ENCODE measurements at places on chromosomes 5 and 9.

DNA sequence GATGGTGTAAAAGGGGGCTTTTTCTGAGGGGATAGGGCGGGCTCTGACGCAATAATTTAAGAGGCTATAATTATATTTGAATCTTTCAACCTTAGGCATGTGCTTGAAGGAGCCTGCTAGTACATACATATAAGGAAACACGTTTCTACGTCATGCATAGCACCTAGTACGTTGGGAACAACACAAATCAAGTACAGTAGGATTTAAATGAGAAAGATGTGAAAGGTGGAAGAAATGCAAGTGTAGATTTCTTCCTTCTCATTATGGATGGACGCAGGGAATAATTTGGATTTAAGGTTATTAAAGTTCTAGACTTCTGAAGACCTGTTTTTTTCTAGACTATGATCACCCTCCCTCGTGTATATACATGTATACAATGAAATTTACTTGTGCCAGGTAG lies 927 bp upstream of the CDO1 start:
- DNase-seq, result no peak

- DNase-seq, result no peak
These were observed 94.8 kb downstream of the DCP2 start for GRCh38 chr5:113071401-113071800.

GRCh38 chr9:5945112-5945511 lies 54.4 kb downstream of the MLANA start:
- DNase-seq, result no peak

GRCh38 chr5:26622947-26623346 lies 415.4 kb downstream of the CDH9 start:
- DNase-seq, result no peak

DNA sequence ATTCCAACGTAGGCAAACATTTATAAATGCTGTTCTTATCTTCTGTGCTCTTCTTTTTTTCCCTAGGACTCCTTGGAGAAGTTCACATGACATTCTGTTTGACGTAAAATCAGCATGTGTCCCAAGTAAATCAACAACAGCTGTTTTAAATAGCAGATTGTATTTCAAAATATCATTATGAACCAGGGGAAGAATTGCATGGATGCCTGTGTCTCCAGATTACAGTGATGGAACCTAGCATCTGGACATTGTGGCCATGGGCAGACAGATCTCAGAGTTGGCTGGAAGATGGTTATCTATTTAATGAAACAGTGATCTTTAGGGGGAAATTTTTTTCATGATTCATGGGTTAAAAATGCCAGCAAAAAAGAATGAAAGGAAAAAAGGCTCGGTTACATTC lies 222.0 kb downstream of the MAN2A1 start:
- no peak for DNase-seq

DNA sequence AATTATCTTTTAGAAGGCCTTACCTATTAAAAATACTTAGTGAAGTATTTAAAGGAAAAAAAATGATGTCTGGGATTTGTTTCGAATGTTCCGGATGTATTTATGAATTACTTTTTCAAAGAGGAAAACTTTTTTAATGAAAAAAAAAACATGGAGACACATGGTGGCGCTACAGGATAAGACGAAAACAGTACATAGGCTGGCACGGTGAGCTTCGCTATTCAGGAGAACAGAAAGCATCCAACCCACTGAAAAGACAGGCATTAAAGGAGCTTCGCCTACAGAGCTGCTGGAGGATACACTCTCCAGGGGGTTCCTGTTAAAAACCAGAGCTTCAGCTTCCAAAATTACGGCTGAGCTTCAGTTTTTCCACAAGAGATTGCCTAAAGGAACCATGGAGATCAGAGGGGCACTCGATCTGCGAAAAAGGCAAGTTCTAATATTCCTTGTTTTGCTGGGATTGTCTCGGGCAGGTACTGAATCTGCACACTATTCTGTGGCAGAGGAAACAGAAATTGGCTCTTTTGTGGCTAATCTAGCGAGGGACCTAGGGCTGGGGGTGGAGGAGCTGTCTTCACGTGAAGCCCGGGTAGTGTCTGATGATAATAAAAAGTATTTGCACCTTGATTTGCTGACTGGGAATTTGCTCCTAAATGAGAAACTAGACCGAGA lies at the start of gene PCDHB14:
PCDHB14 (plus strand) TSS at position 232 of the 672 bp plus-strand sequence; CDS start at position 395, 163 bp downstream.
- DNase-seq, result no peak

DNA sequence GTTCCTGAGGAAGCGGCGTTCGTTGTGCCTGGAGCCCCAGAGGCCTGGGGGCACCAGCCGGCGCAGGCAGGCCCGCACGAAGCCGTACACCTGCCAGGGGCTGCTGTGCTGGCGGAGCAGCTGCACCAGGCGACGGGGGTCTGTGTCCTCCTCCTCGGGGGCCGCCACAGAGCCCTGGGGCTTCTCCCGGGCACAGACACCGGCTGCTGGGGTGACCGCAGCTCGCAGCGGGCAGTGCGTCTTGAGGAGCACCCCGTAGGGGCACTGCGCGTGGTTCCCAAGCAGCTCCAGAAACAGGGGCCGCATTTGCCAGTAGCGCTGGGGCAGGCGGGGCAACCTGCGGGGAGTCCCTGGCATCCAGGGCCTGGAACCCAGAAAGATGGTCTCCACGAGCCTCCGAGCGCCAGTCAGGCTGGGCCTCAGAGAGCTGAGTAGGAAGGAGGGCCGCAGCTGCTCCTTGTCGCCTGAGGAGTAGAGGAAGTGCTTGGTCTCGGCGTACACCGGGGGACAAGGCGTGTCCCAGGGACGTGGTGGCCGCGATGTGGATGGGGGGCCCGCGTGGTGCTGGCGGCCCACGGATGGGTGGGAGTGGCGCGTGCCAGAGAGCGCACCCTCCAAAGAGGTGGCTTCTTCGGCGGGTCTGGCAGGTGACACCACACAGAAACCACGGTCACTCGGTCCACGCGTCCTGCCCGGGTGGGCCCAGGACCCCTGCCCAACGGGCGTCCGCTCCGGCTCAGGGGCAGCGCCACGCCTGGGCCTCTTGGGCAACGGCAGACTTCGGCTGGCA lies 1.3 kb downstream of the TERT start:
- no peak for DNase-seq

DNA sequence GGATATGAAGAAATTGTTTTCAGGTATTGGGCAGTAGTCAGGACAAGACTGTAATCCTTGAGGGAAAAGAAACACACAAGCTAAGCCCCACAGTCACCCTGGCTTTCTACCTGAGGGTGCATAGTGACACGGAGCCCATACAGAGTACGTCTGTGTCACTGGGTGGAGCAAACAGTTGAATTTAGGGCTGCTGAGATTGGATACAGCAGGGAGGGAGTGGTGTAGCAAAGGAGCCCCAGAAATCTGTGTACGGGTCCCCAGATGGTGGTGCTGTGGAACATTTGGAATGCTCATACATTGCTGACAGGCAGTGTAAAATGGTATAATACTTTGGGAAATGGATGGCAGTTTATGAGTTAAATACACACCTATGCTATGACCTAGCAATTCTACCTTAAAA lies 5.1 kb downstream of the TRMT10B start:
- DNase-seq, result no peak

- DNase-seq, result no peak
These were observed 104.7 kb downstream of the FOCAD start for GRCh38 chr9:20788526-20789451.

DNA sequence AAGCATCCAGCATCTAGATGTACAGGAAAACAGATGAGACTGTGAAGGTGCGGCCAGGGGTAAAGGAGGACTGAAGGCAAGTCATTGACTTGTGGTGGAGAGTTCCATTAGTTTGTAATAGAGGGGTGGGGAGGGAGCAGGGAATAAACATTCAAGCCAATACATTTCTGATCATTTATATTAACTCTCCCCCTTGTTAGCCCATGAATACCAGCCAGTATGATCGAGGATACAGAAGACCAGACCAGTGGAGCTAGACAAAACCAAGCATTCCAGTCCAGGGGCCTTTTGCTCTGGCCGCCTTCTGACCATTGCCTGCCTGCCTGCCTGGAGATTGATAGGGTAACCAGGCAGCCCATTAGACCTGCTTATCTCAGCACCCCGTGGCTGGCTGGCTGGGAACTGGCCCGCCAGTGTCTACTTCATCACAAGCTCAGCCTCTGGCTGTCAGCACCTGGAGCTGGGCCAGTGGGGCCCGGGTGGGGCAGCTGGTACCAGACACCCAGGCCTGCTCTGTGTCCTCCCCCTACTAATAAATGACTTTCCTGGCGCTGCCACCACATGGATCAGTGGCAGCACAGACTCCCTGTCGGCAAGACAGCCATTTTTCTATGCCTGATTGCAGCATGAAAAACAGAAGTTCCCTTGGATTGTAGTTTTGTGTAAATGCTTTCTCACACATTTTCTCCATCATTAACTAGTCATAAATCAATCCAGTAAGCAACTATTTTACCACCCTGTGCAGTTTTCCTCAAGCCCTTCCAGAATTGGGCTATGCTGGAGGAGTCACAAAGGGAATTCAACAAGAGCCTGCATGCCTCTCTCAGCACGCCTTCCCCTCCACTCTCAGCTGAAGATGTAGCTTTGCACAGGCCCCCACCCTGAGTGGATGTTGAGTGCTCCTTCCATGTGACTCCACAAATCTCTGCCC lies 181.3 kb downstream of the SNCAIP start:
- DNase-seq, result no peak

GRCh38 chr5:593511-593910 lies 18.6 kb upstream of the CEP72 start:
- DNase-seq, result no peak

DNA sequence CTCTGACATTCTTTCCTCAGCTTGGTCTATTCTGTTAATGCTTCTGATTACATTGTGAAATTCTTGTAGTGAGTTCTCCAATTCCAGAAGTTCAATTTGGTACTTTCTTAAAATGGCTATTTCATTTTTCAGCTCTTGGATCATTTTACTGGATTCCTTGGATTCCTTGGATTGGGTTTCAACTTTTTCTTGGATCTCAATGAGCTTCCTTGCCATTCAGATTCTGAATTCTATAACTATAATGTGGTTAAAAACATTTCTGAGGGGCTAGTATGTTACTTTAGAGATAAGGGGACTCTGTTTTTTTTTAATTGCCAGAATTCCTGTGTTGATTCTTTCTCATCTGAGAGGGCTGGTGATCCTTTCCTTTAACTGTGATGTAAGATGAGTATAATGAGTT lies 136.4 kb downstream of the MCTP1 start:
- DNase-seq, result no peak

GRCh38 chr9:81522716-81523551 lies 166.4 kb downstream of the TLE1 start:
- DNase-seq, result no peak

GRCh38 chr9:132365986-132366385 lies 11.2 kb upstream of the SETX start:
- DNase-seq, result no peak

GRCh38 chr9:127587966-127588365 lies 24.1 kb upstream of the STXBP1 start:
- DNase-seq, result no peak

GRCh38 chr9:83431101-83432060 lies 106.8 kb downstream of the FRMD3 start:
- DNase-seq, result no peak

- DNase-seq, result no peak
These were observed 714.5 kb downstream of the EFNA5 start for GRCh38 chr5:106956187-106956586.

- DNase-seq, result peak; percentile 71
These were observed 42.8 kb downstream of the SNX30 start for GRCh38 chr9:112793213-112793810.

GRCh38 chr5:75156585-75156984 lies 80.1 kb downstream of the ANKRD31 start:
- no peak for DNase-seq

DNA sequence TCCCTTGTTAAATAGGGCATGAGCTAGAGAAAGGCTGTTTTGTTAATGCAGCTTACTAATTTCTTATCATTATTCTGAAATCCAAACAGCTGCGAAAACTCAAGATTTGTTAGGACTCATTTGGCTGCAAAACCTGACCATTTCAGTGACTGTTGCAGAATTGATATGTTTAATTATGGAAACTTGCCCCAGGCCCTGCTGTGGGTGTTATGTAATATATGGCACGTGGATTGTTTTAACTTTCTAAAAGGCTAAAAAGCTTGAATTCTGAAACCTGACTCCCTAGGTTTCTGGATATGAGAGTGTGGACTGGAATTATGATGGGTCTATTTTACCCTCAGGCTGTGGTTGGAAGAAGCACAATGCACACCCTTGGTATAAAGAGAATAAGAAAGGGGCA lies 4.4 kb downstream of the IL9 start:
- no peak for DNase-seq

DNA sequence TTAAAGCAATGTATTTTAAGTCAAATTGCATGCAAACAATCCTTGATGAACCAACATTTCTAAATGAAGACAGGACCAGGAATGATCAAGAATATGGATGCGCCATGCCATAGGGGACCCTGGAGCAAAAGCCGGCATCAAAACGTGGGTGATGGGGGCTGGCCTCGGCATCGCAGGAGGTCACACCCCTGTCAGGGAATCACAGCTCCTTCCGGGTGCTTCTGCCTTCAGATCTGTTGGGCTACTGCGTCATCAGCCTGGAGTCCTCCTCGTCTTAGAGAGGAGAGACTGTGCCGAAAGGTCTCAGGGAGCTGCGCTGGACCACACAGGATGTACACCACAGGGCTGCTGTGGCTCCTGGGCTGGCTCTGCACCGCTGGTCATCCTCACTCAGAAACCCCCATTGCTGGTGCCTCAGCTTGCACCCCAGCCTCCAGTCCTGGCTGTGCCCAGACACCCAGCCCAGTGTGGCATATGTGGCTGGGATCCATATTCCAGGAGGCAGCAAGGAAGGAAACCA lies 152.9 kb upstream of the PPP1R26 start:
- no peak for DNase-seq

- DNase-seq, result no peak
These were observed 598.3 kb downstream of the EFNA5 start for GRCh38 chr5:107072440-107072839.

DNA sequence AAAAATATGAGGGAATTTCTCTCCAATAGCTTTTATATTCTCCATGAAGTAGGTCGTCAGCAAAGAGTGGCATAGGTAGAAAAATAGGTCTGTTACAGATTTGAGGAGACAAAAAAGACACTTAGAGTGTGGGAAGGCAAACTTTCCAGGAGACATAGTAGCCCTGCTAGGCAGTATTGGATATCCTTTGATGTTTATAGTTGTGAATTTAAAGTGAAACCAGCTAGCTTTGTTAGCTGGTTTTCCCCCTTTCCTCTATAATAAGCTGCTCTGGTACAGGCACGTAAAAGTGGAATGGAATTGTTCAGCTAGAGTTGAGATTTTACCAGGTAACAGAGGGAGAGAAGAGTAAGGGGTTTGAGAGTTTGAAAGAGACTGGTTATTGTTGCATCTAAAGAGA lies 17.1 kb upstream of the APC start:
- DNase-seq, result no peak

DNA sequence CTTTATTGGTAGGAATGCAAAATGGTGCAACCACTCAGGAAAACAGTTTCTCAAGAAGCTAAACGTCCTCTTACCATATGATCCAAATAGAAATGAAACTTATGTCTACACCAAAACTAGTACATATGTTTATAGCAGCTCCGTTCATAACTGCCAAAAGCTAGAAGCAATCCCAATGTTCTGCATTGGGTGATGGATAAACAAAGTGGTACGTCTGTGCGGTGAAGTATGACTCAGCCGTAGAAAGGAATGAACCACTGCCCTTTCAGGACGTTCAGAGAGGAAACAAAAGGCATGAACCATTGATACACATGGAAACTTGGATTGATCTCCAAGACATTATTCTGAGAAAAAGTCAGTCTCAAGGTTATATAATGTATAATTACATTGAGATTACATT lies 27.6 kb downstream of the HNRNPH1 start:
- DNase-seq, result no peak

Data from stimulated activated CD8-positive, alpha-beta memory T cell treated with anti-CD3 and anti-CD28 coated beads, Interleukin-12 subunit alpha, Interleukin-12 subunit beta, amount 100 ng/mL, for 1 hour (primary cell).